Activated naive CD8-positive, alpha-beta T cell treated with anti-CD3 and anti-CD28 coated beads, Interleukin-2, amount 50 U/mL, for 24 hours (primary cell): ENCODE measurements at places on chromosomes 16 and 17.

DNA sequence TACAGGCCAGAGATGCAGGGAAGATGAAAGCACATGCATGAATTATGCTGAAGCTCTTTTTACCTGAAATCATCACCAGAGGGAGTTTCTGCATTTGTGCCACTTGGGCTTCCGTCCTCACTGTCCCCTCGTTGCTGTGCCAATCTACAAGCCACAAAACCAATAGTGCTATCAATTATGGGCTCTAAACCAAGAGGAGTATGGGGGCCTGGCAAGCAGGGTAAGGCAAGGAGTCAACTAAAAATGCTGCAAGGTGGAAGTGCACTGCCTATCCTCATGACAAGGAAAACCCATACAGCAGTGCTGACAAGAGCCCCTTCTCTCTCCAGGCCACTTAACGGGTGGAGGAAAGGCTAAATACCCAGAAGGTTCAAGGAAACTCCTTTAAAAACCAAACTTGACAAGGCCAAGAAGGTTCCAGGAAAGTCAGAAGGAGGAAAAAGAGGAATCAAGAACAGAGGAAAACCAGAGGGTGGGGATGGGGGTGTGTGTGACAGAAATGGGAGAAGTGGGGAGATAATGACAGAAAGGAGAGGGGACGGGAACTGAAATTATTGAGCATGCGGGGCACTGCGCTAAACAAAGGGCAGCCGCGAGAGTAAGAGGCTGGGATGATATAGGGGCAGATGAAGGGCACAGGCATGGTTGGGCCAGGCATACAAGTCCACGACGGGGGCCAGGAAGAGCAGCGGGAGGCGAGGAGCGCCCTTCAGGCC is 674 bp downstream of the C17orf75 start:
- DNase-seq, result peak; percentile 51

- DNase-seq, result no peak
Observed at GRCh38 chr17:74729368-74729767, 7.7 kb upstream of the RAB37 start.

GRCh38 chr17:66417300-66417719 is 114.9 kb downstream of the PRKCA start:
- no peak for DNase-seq

DNA sequence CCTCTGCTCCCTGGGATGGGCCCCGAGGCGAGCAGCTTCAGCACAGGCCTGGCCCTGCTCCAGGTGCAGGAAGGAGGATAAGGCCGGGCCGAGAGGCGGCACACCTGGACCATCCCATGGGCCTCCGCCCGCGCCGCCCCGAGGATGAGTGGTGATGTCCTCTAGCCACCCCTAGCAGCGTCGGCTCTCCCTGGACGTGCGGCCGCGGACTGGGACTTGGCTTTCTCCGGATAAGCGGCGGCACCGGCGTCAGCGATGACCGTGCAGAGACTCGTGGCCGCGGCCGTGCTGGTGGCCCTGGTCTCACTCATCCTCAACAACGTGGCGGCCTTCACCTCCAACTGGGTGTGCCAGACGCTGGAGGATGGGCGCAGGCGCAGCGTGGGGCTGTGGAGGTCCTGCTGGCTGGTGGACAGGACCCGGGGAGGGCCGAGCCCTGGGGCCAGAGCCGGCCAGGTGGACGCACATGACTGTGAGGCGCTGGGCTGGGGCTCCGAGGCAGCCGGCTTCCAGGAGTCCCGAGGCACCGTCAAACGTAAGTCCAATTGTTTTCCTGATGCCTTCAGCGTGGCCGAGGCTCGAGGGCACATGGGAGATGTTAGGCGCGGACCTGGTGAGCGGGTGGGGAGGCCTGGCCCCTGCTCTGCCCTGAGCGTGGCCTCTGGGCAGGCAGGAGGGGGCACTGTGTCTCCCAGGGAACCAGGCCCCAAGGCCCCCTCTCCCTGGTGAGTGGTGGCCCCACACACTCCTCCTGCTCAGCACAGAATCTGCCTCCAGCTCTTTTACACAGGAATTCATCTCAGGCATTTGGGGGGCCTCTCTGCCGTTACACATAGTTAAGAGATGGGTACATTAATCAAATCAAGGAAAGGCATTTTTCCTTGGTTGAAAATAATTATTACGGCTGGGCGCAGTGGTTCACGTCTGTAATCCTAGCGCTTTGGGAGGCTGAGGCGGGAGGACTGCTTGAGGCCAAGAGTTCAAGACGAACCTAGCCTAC is 855 bp downstream of the TMEM204 start:
- peak; percentile 34 for DNase-seq

GRCh38 chr16:80009971-80010659 is 409.6 kb upstream of the MAF start:
- DNase-seq, result no peak

- no peak for DNase-seq
Observed at GRCh38 chr16:81551151-81551808, 106.7 kb downstream of the CMIP start.

DNA sequence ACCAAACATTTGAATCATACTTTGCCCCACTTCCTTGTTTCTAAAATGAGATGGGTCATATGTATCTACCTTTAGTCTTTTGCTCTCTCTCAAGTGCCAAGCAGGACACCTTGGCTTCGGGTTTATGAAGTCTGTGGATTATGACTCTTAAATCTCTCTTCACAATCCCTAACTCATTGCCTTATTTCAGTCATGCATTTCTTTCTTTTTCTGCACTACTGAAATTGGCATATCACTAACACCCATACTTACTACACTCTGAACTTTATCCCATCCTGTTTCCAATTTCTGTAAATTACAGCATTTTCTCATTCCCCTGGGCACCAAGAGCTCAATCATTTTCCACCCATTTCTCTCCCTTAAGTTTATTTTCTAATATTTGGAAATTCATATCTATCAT is 42.0 kb downstream of the ABCA9 start:
- DNase-seq, result no peak

- peak; percentile 15 for DNase-seq
Observed at GRCh38 chr17:40862985-40863733, 3.9 kb downstream of the KRT12 start.

GRCh38 chr17:16934133-16934795 is 37.7 kb downstream of the TNFRSF13B start:
- DNase-seq, result no peak

- peak; percentile 12 for DNase-seq
Observed at GRCh38 chr17:7177954-7178477, 1.2 kb downstream of the ASGR1 start.

- no peak for DNase-seq
Observed at GRCh38 chr16:11133344-11133943, 122.6 kb downstream of the SOCS1 start.
